Large intestine (tissue), 12 donors: ENCODE measurements at places on chromosomes 12 and 14. TPM values are rescaled to one million over a fixed set of nuclear protein-coding genes. Genes with fewer than 3 reads are reported as not detected.

DNA sequence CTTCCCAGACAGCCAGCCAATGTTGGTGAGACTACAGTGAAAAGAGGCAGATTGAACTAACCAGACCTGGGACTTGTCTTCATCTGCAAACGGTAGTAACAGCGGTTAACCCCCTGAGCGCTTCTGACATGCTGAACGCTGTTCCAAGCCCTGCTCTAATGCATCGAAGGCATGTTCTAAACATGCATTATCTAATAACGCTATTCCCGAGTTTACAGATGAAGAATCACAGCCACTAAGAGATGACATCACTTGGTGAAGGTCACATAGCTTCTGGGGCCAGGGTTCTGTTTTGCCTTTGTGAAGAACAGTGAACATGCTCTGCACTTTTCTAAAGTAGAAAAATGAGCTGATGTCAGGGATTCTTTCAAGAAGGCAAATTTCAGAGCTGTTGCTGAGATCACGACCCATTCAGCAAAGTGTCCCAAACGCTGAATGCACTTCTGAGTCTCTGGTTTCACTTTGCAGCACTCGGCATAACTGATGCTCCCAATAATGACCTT is 56.0 kb downstream of the FOS start:
- DNase-seq = no peak

DNA sequence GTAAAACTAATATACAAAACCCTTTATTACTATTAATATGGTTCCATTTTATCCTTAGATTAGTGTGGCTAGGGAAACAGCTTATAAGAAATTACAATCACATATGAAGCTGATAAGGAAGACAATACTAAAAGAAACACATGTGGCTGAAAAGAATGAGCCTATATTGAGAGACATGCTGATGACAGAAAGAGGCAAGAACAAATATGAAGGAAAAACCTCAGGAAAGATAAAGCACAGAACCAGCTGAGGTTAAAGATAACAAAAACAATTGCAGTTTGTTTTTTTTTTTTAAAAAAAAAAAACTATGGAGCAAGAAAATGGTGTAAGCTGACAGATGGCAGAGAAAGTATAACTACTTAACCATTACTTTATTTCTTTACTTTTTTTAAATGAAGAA is 69.2 kb upstream of the OSBPL8 start:
- no peak for DNase-seq

Gene NRIP2
- 4.2 TPM for polyA plus RNA-seq

DNA sequence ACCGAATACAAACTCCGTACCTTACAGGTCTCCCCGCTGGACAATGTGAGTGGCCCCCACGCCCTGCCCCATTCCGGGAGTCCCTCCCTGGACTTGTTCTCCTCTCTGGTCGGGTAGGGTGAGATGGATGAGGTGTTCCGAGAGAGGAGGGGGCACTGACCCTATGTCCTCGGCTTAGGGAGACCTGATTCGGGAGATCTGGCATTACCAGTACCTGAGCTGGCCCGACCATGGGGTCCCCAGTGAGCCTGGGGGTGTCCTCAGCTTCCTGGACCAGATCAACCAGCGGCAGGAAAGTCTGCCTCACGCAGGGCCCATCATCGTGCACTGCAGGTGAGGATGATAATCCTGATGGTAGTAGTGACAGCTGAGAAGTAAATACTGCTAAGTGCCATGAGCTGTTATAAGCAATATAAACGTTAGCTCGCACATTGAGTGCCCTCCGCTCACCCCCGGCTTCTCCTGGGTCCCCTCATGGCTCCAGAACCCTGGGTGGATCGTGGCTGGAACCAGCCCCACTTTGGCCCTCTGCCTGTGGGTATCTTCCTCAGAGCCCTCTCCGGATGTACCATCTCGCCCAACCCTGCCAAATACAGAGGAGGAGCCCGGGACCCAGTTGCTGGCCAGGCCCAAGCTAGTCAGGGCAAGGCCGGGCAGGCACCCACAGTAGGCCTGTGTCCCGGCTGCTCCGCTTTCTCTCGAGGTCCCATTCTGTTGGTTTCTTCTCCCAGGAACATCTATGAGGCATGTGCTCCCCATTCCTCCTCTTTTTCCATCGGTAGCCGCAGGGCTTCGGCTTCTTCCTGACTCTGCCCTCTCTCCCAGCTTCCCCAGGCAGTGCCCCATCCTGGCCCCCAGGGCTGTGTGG is 6.8 kb downstream of the PTPN6 start:
- no peak for DNase-seq

Gene TMEM132C
- 1.3 TPM for polyA plus RNA-seq

DNA sequence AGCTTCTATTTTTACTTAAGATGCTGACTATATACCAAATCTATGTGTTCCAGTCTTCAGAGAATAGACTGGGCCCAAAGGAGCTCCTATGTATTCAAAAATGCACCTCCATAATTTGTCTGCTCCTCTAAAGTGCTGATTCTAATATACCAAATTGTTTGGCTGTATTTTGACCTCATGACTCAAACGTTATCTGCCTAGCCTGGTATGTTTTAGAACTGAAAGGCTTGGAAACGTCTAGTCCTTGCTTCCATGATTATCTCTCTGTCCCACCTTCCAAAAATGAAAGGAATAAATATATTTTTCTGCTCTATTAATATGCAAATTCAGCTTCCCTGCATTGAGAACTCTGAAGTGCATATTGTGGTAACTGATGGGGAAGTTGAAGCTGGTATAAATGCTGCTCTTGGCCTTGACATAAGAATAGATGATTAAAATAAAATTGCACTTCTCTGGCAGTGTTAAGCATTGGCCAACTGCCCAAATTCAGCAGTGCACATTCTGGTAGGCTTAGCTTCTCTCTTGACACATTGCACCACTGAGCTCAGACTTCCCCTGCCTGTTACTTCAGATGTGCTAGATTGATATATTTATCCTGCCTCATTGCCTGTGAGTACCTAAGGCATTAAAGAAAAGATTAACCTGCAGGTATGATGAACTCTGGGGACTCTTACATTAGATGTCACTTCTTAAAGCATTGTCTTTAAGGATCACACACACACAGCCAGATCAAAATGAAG is 882.3 kb downstream of the RPS29 start:
- DNase-seq = no peak

Gene MGST1
- polyA plus RNA-seq = 118 TPM

Gene ATL1
- polyA plus RNA-seq = 13.2 TPM

DNA sequence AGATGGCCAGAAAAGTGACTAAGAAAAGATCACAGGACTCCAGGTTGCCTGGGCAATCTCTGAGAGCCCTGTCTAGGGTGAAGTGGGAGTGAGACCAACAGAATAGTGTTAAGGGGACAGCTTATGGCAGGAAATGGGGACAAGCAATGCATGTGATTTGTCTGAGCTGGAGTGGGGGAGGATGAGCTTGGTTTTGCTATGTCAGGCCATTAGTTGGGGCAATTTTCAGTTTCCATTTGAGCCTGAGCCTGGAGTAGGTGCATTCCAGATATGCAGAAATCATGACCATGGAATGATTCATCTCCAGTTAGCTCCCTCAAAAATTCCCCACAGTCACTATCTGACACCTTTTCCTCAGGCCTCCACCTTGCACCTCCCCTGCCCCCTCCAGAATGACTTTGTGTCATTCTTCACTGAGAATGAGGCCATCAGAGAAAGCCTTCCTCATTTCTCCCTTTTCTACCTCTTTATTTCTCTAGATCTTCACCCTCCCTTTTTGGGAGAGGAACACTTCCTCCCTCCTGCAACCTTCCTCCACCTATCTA is 150.9 kb upstream of the PLEKHG7 start:
- DNase-seq = no peak

GRCh38 chr12:91628656-91629055 is 446.0 kb upstream of the DCN start:
- no peak for DNase-seq

DNA sequence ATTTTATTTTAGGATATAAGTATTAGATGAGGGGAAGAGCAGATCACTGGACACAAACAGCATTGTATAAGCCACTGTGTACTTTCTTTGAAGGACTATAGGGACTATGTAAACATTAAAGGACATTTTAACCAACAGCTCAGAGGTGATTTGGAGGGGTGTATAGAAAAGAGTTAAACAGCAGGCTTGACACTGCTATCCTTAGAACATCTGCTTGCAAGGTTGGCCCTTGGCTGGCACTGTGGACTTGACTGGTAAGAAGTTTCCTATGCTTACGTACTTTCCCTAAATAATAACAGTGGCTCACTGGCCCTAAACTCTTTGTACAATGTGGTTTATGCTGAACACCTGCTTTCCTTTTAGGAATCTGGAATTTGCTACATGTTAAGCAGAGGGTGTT is 28.7 kb downstream of the ZFYVE26 start:
- DNase-seq = no peak

- DNase-seq = no peak
These were observed 19.5 kb upstream of the GOLGA5 start for GRCh38 chr14:92774572-92774971.

- no peak for DNase-seq
These were observed 30.1 kb downstream of the ANAPC7 start for GRCh38 chr12:110373425-110373824.

DNA sequence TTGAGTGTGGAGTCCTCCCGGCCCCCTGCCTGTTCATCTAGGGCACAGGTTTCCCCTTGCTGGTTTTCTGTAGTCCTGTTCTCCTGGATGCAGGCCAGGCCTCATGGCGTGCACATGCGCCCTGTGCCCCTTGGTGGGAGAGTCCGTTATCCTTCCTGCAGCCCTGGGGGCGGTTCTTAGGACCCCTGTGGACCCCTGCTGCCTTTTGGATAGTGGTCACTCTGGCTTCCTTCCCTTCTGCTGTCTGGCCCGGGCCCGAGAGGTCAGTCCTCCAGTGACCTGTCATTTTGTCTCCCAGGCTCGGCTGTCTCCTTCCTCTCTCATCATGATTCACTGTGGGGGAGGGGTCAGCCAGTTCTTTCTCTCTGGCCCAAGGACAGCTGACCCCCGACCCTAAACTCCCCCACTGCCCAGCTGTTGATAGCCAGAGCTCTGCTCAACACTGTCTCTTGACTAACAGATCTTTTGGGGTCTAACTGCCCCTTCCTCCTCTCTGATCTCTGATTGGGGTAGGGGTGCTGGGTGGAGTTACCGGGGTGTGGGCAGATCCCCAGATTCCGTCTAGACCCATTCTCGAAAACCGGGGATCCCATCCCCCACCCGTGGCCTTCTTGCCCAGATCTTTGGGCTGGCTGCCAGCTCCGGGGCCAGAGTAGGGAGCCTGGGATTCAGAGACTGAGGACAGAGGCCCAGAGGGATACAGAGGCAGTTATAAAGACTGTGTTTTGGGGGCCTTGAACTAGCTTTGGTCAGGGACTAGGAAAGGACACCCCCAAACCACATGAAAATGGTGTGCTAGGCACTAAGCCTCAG is 7.0 kb downstream of the CCND2 start:
- no peak for DNase-seq

- no peak for DNase-seq
These were observed 14.8 kb upstream of the LRRC9 start for GRCh38 chr14:59905188-59905587.

Gene NXPH4
- 0.91 TPM for polyA plus RNA-seq

DNA sequence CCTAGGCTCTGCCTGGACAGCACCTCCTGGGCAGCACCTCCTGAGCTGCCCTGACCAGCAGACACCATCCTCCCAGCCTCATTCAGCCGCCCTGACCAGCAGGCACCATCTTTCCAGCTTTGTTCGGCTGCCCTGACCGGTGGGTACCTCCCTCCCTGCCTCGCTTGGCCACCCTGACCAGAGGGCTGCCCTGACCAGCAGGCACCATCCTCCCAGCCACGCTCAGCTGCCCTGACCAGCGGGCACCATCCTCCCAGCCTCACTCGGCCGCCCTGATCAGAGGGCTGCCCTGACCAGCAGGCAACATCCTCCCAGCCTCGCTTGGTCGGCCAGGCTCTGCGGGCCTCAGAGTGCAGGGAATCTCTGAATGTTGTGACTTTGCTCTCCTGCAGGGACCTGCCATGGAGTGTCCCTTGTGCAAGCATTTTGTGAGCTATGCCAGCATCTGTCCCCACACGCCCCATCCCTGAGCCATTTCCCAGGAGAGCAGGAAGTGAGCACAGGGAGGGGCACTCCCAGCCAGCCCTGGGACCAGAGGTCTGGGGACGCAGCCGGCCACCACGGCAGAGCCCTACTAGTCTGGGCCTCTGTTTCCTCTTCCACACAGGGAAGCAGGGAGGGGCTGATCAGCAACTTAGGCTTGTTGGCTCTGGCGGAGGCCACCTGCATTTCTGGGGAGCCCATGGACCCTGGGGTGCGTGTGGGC is 265.5 kb downstream of the SEC23A start:
- DNase-seq = no peak

GRCh38 chr12:21972055-21972454 is 30.8 kb upstream of the ABCC9 start:
- DNase-seq = no peak

DNA sequence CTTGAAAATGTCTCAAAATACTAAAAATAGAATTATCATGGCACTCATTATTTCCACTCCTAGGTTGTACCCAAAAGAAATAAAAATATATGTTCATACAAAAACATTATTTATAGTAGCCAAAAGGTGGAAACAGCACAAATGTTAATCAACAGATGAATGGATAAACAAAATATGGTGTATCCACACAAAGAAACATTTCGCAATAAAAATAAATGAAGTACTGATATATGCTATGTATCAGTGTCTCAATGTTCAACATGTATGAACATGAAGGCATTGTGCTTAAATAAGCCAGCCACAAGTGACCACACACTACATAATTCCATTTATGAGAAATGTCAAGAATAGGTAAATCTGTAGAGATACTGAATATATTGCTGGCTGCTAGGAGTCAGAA is 40.9 kb downstream of the FOXG1 start:
- no peak for DNase-seq

- DNase-seq = no peak
These were observed 290.0 kb upstream of the NOVA1 start for GRCh38 chr14:26887847-26888246.

DNA sequence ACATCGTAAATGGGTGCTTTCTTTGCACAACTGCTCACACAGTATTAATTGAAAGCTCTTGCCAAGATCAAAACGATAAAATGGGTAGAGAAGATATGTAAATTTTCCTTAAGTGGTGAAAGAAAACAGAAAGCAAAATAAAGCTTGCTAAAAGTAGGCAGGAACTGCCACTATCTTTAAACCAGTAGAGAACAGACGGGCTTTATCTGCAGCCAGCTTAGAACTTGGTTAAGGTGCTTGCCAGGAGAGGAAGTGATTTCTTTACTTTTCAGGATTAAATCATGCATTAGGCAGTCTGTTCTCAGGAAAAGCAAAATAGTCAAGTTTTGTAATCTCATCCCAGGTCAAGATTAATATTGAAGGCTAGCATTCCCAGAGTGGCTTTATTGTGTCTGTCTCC is 56.9 kb upstream of the CCDC175 start:
- no peak for DNase-seq

DNA sequence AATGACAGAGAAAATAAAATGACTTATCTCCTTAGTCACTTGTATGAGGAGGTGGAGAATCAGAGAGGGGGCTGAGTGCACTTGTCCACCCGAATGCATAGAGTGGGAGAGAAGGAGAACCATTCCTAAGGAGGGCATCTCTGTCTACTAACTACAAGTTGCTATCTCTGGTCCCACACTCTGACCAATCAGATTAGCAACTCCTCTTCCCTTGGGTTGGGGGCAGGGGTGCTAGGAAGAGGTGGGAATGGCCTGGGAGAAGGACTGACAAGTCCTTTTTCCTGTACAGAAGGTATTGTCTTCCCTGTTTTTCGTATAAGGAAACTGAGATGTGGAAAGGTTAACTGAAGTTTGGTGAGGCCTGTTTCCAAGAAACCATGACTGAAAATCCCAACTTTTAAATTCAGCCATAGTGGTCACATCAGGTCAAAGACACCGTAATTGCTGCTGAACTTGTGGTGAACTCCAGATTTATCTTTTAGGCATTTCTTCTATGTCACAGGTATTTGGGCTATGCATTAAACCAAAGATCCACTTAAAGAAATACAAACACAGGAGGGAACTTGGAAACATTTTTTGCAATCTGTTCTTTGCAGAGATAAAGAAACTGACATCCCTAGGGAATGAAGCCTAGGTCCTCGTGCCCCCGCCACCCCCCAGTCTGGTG is 207.8 kb downstream of the CRADD start:
- DNase-seq = no peak

Gene MVK
- 15.8 TPM for polyA plus RNA-seq
